Astrocyte of the hippocampus (primary cell): ENCODE measurements at places on chromosomes 3 and 15.

DNA sequence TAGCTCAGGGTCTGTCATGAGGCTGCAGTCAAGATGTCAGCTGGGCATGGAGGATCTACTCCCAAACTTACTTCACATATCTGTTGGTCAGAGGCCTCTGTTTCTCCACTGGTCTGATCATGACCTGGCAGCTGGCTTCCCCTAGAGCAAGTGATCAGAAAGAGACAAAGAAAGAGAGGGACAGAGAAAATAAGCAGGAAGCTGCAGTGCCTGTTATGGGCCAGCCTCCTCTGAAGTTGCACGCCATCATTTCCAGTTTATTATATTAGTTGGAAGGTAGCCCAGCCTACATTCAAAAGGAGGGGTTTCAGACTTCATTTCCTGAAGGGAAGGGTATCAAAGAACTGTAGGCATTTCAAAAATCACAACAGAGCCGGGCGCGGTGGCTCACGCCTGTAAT lies 5.0 kb upstream of the RPP25 start:
- DNase-seq: no peak

DNA sequence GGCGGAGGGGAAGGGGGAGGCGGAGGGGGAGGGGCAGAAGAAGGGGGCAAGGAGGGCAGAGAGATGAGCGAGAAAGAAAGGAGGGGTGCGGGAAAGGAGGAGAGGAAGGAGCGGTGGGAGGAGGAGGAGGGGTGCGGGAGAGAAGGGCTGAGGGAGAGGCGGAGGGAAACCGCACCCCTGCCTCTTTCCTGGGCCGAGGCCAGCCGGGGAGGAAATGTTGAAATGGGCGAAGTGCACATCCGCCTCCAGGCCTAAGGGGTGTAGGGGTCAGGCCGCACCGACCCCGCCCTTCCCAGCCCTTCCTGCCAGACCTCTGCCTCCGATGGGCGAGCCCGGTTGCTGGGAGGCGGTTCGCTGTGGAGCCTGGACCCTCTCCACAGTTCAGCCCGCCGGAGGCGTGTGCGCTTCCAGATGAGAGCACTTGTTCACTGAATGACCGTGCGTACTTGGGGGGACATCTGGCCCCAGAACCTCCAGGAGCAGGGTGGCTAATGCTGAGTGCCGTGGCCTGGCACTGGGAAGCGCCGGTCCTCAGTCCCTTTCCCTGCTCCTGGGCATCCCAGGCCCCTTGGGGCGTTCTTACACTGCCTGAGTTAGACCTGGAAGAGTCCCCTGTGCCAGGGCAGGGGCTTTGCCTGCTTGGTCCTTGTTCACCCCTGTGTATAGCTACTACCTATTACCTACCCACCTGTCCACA lies 110.3 kb upstream of the KLF13 start:
- peak; percentile 48 for DNase-seq

DNA sequence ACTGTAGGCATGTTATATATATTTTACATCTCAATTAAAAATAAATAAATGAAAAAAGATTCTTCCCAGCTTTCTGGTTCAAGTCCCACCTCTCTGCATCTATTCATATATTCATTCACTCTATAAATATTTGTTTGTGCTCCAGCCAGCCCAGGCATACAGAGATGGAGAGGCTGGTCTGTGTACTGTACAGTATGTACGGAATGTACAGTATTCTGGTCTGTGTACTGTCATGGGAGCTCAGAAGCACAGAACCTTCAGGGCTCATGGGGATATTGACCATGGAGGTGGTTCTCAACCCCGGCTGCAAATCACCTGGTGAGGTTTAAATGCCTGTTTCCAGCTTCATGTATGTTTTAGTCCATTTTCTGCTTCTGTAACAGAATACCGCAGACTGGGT lies 13.8 kb downstream of the CORO2B start:
- no peak for DNase-seq

DNA sequence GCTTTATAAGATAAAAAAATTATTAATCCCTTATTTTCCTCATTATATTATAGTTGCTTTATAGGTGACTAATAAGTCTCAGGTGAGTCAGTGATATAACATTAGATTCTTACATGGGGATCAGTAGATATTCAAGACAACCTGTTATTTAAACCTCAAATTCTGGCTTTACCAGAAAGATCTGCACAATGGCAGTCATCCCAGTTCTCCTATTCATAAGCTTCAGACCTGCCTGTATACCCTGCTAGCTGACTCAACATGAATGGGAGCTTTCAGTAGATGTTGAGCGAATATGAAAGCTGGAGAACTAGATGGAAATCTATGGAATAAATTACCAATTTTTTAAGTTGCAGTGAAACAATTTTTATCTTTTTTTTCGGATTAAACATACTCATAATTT lies 20.5 kb upstream of the CCDC54 start:
- no peak for DNase-seq

- DNase-seq: peak; percentile 9
Measured at GRCh38 chr15:61038387-61038786, 190.7 kb downstream of the RORA start.

- peak; percentile 62 for DNase-seq
Measured at GRCh38 chr15:43441316-43441715, 51.6 kb downstream of the TP53BP1 start.
